Renal cortical epithelial cell (primary cell): ENCODE measurements at places on chromosomes 1 and 21. TPM values are rescaled to one million over a fixed set of nuclear protein-coding genes. Genes with fewer than 3 reads are reported as not detected.

GRCh38 chr1:241465673-241466072 is 53.9 kb downstream of the FH start:
- no peak for DNase-seq

- DNase-seq: no peak
These were observed 89.5 kb upstream of the DPH5 start for GRCh38 chr1:101115112-101115511.

The ASTN1 gene
- under 0.01 and 0.05 TPM in 2 replicates for total RNA-seq

GRCh38 chr1:179206812-179207211 is 22.7 kb downstream of the ABL2 start:
- DNase-seq: no peak

GRCh38 chr1:153220606-153221303 is 3.4 kb downstream of the PRR9 start:
- no peak for DNase-seq

The KRTAP13-2 gene
- total RNA-seq: not detected in 2 replicates

- DNase-seq: no peak
These were observed 12.0 kb downstream of the CLEC20A start for GRCh38 chr1:178484698-178485225.

The OR2L8 gene
- total RNA-seq: 0.25 TPM in 1 of 2 replicates, not detected in the other

The RGS16 gene
- under 0.01 TPM in 1 of 2 replicates, not detected in the other for total RNA-seq

DNA sequence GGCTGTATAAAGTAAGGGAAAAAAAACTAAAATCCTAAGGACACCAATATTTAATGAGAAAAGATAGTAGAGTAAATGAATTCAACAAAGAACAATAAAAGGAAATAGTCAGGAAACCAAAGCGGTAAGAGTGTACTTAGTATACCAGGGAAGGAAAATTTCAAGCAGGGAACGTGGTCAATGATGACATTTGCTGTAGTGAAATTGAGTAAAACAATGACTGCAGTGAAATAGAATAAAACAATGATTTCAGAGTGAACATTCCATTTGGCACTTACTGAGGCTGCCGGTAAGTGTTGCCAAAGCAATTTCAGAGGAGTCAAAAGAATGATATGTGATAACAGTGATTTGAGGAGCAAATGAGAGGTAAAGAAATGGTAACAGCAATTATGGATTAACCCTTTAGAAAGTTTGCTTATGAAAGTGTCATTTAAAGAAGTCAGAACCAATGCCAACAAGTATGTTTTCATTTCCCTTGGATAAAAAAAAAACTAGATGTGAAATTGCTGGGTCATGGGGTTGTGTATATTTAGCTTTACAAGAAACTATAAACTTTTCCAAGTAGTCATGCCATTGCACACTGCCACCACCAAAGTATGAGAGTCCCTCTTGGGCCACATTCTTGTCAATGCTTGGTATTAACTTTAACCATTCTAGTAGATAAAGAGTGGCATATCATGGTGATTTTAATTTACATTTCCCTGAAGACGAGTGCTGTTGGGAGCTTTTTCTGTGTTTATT is 50.5 kb downstream of the VCAM1 start:
- DNase-seq: no peak

DNA sequence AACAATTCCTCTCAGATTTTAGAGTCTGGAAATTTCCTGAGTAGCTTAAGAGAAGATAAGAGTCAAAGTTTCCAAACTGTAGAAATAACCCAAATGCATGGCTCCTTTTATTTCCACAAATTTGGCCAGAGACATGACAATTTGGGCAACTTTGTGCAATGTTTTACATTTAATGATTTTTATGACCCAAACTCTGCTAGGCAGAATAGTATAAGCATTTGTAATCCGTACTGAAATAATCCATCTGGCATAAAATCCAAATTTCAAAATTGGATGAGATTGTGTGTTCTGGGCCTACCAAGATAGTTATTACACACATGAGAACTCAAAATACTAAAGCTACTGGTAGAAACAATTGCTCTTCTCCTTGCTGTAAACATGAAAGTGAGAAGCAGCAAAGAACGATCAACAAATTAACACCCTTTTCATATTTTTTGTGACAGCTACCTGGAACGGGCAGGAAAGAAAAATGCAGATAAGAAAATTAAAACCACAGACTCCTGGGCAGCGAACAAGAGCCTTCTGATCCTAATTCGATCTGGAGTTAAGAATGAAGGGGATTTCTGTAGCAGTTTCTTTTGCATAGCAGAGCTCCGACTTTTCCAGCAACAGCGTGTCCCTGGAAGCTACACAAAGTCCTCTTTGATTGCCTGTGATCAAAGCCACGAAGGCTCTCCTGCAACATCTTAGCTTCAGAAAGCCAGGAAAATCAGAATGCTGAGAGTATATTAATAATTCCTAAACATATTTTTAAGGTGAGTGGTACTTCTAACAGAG is 191.2 kb downstream of the GRIK1 start:
- DNase-seq: no peak

- no peak for DNase-seq
These were observed 3.4 kb upstream of the AHDC1 start for GRCh38 chr1:27607239-27607804.

The TNFSF18 gene
- total RNA-seq: 0.10 and 2.8 TPM in 2 replicates

The PROK1 gene
- total RNA-seq: not detected in 2 replicates

DNA sequence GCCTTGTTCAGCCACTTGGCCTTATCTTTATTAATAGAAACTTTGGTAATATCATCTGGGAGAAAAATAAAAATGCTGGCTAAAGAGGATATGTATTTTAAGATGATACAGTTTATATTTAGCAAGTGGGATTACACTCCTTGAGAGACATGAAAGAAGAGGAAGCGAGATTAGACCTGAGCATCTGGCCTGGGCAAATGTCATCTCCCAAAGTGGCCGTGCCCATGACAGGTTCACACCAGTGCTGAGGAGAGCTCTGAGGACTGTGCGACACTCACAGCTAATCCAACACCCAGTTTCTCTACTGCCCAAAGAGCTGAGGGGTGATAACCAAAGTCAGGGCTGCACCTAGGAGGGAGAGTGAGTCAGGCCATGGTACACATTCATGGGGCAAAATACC is 121.7 kb upstream of the DUSP10 start:
- DNase-seq: no peak

GRCh38 chr21:35400233-35400939 is 351.3 kb upstream of the RUNX1 start:
- peak; percentile 81 for DNase-seq

- peak; percentile 65 for DNase-seq
These were observed 1.8 kb downstream of the ARF1 start for GRCh38 chr1:228084325-228084724.

GRCh38 chr1:6024376-6024775 is 21.3 kb upstream of the KCNAB2 start:
- no peak for DNase-seq

GRCh38 chr1:205569411-205570172 is 62.2 kb downstream of the ELK4 start:
- no peak for DNase-seq

GRCh38 chr1:29247044-29247443 is 10.7 kb downstream of the PTPRU start:
- DNase-seq: no peak

GRCh38 chr1:213099682-213100399 is 48.8 kb downstream of the RPS6KC1 start:
- no peak for DNase-seq

The PRDX6 gene
- 354 and 387 TPM in 2 replicates for total RNA-seq

The DRAXIN gene
- total RNA-seq: under 0.01 and 0.05 TPM in 2 replicates

GRCh38 chr1:6603238-6603914 is 707 bp upstream of the KLHL21 start:
- peak; percentile 74 for DNase-seq

The NCF2 gene
- 4.6 and 102 TPM in 2 replicates for total RNA-seq

The LCE6A gene
- not detected in 2 replicates for total RNA-seq

The HRNR gene
- under 0.01 TPM in 2 replicates for total RNA-seq

The RXRG gene
- not detected in 2 replicates for total RNA-seq

The RNF223 gene
- total RNA-seq: 1.0 TPM in 1 of 2 replicates, not detected in the other

The HEYL gene
- total RNA-seq: 0.10 TPM in 1 of 2 replicates, not detected in the other

The ANGPTL7 gene
- total RNA-seq: 6.9 and 22.8 TPM in 2 replicates

DNA sequence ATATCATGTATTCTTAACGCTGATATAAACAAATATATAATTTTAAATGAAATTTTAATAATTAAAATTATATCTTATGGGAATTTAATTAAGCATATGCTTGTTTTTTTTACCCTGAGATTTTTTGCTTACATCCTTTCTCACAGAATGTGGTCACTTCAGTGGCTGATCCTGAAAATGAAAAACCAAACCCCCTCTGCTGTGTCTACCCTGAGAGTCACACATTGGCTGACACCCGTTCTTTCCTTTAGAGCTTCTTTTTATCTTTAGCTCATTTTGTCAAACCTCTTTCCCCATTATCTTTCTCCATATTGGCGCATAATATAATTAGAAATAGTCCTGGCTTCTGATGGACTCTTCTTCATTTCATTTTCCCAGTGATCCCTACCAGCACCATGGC is 10.8 kb upstream of the CACYBP start:
- no peak for DNase-seq

The IL22RA1 gene
- total RNA-seq: 0.05 TPM in 1 of 2 replicates, not detected in the other

- no peak for DNase-seq
These were observed 975.7 kb upstream of the ADGRL4 start for GRCh38 chr1:79982211-79982610.

- DNase-seq: no peak
These were observed 27.1 kb upstream of the C1QA start for GRCh38 chr1:22609291-22609690.

DNA sequence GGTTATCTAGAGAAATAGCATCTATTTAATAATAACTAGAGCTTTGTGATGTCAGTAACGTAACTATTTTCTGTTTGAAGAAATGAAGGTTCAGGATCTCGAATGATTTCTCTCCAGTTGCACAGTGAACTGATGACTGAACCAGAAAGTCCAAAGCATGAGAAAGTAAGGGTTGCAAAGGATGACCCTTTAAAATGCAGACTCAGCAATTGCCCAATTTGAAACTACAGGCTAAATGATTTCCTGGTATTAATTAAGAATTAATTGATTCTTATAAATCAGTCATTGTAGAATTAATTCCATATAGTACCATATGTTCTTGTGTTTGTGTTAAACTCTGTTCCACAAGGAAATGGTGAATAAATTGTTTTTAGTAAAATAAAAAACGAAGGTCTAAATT is 318.6 kb downstream of the NFIA start:
- DNase-seq: no peak

The MFAP2 gene
- total RNA-seq: 2.6 and 10.6 TPM in 2 replicates

- no peak for DNase-seq
These were observed 4.3 kb upstream of the PIK3R3 start for GRCh38 chr1:46136711-46137110.

GRCh38 chr1:244139655-244140054 is 88.6 kb downstream of the ZBTB18 start:
- DNase-seq: no peak

The ROR1 gene
- 16.5 and 17.2 TPM in 2 replicates for total RNA-seq

DNA sequence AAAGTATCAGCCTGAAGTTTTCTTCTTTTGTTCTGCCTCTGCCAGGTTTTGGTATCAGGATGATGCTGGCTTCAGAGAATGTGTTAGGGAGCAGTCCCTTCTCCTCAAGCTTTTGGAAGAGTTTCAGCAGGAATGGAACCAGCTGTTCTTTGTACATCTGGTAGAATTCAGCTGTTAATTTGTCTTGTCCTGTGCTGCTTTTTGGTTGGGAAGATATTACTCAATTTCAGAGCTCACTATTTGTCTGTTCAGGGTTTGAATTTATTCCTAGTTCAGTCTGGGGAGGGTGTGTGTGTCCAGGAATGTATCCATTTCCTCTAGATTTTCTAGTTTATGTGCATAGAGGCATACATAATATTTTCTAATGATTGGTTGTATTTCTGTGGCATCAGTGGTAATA is 12.8 kb downstream of the ZNF678 start:
- no peak for DNase-seq
